Stimulated activated CD8-positive, alpha-beta memory T cell treated with anti-CD3 and anti-CD28 coated beads, Interleukin-15, amount 100 ng/mL, for 24 hours (primary cell): ENCODE measurements at places on chromosomes 1 and 21.
A peak's percentile ranks its signal among the peaks of the same experiment; 100 is the strongest.

- no peak for DNase-seq
These were observed 11.4 kb downstream of the PLEKHO1 start for GRCh38 chr1:150160964-150161621.

GRCh38 chr1:84957966-84958365 is 38.9 kb downstream of the MCOLN2 start:
- DNase-seq = no peak

DNA sequence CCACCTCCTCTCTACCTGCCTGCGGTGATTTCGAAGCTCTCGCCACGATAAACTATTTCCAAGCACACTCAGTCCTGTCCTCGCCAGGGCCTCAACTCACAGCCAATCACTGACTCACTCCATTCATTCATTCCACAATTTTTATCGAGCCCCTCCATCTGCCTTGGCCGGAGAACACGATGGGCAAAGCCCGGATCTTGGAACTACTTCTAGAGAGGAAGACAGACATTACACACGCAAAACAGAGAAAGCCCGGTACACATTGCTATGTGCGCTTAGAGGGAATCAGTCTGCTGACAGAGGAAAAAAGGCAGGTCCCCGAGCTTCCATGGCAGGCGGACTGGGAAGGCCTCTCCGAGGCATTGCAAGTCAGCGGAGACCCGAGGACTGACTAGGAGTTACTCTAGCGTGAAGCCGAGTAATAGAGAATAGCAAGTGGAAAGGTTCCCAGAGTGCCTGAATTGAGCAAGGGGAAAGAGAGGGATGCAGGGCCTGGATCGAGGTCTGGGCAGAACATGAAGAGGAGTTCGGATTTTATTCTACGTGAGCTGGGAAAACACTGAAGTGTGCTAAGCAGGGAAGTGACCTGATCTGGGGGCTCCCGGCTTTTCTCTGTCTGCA is 54.2 kb upstream of the DNAJC6 start:
- no peak for DNase-seq

DNA sequence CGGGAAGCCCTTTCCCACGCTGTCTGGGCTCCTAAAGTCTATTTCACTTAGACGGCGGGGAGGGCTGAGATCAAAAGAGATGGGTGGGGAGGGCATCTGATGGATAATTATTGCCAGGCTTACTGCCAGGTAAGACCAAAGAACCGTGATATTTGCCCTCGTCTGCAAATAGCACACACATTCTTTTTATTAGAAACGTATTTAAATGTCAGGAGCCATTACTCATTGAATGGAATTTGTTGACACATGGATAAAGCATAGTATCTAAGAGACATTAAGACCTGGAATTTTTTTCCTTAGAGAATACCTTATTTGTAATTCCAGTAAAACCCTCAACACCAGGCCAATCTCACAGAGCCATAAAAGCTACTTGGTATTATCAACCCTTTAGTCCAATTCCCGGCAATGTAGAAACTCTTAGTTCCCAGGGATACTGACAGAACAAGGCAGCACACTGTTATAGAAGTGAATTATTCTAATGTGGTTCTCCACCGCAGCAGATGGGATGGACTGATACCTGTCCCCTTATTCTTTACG is 10.6 kb downstream of the URB1 start:
- no peak for DNase-seq

DNA sequence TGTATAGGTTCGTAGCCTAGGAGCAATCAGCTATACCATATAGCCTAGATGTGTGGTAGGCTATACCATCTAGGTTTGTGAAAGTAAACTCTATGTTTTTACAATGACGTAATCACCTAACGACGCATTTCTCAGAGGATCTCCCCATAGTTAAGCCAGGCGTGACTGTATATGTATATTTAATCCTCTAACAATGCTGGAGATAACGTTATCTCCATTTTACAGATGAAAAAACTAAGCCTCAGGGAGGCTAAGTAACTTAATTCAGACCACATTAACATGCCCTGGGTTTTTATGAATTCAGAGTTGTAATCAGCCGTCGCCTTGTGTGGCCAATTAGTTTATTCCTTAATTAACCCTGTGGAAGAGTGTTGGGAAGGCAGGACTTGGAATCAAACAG is 107.7 kb upstream of the PLXNA2 start:
- no peak for DNase-seq

DNA sequence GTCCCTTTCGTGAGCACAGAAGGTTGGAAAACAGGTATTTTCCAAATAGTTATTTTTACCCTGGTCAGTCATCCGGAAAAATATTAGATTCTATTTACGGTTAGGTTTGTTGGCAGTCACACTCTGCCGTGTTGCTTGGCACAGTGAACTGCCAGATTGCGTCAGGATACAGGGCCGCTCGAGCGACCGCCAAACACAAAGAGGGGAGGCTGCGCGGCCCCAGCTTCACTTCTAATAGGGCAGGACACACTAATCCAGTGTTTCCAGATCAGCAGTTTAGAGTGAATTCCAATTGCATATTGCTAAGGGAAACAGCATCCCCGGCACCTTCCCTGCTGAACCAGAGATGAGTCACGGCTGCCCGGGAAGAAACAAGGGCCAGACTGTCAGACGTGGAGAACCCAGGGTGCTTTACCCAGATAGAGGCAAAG is 22.9 kb downstream of the UMODL1 start:
- no peak for DNase-seq

- DNase-seq = no peak
These were observed 7.8 kb downstream of the CAPZB start for GRCh38 chr1:19477284-19478249.

DNA sequence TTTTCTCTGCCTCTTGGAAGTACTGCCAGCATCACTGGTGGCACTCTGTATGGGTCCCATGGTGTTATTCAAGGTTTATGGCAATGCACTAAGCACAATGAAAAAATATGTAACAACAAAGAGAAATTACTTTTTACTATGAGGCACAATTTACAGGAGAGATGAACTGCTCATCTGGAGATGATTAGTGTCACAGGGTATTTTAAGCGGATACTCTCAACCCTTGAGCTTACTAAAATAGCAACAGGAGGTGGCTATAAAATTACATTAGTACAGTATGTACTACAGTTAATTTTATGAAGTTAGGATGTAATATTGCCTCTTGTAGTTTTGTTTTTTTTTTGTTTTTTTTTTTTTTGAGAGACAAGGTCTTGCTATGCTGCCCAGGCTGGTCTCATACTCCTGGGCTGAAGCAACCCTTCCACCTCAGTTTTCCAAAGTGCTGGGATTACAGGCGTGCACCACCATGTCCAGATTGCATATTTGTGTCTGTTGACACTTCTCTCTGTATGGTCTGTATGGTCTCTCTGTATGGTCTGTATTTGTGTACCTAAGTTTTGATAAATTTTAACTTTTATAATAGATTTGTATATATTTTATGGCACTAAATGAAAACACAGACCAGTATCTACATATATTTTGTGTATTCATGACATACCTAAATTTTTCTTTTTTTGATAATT is 175.6 kb upstream of the HP1BP3 start:
- no peak for DNase-seq

DNA sequence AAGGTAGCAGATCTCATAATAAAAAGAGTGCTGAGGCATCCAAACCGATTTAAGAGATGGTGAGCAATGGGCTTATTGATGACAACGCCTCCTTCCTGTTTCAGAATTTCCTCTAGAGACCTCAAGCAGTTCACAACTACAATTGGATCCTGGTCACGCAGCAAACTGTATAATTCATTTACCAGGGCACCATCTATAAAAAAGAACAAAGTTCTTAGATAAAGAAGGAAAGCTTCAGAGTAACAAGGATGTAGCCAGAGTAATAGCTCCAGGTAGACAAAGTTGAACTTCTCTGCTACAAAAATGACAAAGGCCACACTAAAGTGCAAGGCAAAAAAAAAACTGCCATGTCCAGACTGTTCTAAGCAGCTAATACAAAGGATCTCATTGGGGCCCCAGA is 3.4 kb downstream of the AP4B1 start:
- DNase-seq = no peak

DNA sequence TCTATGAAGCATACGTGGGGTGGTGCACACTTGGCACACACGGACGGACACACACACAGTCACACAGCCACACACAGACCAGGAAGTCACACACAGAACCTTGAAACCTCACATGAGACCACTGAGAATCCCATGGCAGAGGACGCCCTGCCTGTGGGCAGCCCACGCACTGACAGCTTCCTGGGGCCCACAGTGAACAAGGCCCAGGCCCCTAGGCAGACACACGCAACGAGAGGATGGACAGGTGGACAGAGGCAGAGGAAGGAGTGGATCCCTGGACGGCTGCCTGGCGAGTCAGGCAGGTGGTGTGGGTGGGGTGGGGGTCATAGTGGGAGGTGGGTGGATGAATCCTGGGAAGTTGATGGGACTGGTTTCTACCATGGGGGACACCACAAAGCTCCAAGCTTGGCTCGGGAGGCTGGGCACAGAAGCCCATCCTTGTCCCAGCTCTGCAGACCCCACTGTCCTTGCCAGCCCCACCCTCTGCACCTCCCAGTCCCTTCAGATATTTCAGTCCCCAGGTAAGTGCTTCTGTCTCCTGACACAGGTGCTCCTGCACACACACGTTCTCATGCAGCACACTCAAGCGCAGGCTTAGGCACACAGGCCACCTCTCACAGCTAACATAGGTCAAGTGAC is 49.1 kb downstream of the WNT9A start:
- DNase-seq = no peak

GRCh38 chr1:182029379-182030331 is 31.9 kb downstream of the ZNF648 start:
- peak; percentile 90 for DNase-seq

DNA sequence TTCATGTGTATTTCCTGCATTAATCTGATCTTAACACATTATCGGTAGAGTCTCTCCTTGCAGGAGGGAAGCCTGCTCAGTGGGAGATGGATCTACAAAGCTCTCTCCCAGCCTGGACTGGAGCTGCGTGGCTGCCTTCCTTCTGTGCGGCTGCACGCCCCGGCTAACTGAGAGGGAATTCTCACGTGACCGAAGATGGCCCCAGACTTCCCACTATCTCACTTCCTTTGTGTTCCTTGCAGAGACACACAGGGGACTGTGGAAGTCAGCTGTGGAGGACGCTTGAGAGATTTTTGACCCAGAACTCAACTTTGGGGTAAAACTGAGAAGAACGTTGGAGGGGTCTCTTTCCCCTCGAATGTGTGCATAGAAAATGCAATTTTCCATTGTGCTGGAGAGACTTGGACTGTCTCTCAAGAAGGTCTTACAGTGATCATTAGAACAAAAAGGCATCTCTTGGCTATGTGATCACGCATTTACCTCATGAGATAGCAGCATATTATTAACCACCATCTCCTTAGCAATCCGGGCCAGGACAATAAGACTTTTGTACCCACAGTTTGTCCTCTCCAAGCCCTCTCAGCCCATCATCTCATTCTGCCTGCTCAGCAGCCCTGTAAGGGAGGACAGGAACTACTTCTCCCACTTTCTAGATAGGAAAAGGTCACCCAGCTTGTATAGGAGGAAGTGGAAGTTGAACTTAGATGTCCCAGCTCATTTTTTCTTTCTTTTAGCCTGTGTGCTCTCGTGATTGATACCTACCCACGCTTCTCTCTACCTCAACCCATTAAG is 49.3 kb upstream of the TARBP1 start:
- DNase-seq = no peak

- DNase-seq = no peak
These were observed at the start of gene CTNNBIP1 for GRCh38 chr1:9910076-9910422. Gene CTNNBIP1, minus strand, starts transcription at chr1:9910269. Its CDS starts 38,205 bp downstream, at chr1:9872064.

DNA sequence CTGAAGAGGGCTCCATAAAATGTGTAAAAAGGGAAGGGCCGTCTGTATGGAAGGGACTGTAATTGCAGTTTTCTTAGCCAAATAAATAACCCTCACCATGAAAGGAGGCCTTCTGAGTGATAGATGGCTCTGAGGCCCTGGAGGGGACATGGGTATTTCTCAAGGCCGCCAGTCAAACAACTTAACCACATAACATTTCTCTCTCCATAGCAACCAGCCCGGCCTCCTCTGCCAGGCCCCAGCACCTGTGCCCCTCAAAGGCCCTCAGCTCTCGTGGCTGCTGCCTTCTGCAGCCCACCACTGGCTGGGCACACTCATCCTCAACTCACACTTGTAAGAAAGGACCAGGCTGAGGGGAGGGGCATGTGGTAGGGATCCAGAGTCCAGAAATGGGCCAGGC is 57.0 kb upstream of the GJB5 start:
- no peak for DNase-seq

- no peak for DNase-seq
These were observed 47.1 kb downstream of the FCRL3 start for GRCh38 chr1:157653494-157653873.

- no peak for DNase-seq
These were observed 17.3 kb upstream of the IRF2BP2 start for GRCh38 chr1:234627009-234627950.

DNA sequence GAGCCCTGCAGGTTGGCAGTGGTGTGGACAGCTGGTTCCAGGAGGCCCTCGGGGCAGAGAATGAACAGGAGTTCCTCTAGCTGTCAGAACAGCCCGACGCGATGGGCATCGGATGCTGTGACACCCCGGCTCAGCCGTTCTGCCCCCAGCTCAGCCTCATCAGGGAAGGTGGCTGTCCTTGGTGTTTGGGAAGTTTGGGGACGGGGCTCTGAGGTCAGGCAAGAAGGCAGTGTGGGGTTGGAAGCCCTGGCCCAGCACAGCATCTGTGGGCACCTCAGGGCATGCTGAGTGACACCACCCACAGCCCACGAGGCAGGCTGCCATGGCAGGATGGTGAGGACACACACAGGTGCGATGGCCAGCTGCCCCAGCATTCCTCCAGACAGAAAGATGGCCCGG is 40.9 kb upstream of the CCDC27 start:
- no peak for DNase-seq

DNA sequence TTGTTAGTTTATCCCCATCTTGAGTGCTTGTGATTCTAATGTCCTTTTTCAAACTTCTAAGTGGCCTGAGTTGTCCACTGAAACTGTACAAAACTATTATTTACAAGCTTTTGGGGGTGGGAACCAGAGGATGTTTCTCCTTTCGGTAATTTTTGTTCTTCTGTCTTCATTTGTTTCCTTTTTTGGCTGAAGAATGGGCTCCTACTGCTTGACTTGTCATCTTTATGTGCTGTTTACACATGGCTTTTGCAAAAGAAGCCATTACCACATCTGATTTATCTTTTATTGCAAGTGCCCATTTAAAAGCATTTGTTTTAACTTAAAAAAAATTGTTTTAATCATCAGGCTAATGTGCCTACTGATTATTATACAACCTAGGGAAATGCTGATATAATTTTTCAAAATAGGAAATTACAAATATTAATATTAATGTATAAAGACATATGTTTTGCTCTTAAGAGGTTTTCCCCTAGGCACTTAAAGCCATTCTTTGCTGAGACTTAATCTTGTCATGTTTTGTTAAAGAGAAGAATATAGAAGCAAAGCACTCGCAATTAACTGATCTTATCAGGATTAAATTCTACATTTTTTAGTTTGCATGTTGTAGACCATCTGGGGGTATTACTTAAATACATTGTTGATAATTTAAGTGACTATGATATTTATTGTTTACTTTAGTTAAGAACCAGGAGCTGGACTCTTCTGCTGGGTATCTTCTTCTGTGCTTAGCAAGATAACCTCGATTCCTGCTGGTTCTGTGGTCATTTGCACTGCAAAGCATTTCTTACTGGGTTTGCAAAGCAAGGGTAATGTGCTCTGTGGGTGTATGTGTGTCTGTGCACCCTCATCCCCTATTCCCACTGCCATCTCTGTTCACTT is 40.1 kb downstream of the TMEM200B start:
- DNase-seq = no peak
